ENCODE measurements at places on chromosomes 11 and 22.

GRCh38 chr11:18608376-18608775 is 8.8 kb downstream of the MISFA start:
- DNase-seq, result no peak

- peak; percentile 86 for DNase-seq
These were observed 42.5 kb downstream of the SNX19 start for GRCh38 chr11:130873761-130874160.

- DNase-seq, result no peak
These were observed 79.5 kb upstream of the SPON1 start for GRCh38 chr11:13883042-13883441.

DNA sequence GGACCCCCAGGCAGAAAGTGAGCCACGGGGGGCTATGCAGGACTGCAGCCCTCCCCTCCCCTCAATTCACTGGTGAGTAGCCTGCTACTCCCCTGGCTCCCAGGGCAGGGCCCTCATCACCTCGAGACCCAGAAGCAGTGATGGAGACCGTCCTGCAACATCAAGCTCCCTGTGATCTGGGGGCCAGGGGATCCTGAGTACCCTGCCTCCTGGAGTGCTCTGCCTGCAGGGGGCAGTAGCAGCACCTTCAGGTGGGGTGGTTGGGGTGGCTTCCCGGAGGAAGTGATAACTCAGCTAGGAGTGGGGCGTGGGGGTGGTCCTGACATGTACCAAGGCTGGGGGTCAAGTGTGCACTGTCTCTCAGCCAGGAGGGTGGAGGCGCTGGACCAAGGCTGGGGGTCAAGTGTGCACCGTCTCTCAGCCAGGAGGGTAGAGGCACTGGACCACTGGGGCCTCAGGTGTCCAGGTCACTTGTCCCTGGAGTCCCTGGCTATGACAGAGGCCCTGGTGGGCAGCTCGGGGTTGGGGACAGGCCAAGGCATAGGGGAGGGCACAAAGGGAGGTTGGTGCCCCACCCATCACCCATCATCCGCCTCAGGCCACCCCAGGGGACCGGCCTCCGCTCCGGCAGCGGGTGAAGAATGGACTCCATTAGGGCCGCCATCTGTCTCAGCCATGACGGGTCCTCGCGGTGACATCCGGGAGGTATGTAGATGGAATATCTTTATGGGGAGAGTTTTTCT is 9.4 kb downstream of the RTN4R start:
- DNase-seq, result no peak

DNA sequence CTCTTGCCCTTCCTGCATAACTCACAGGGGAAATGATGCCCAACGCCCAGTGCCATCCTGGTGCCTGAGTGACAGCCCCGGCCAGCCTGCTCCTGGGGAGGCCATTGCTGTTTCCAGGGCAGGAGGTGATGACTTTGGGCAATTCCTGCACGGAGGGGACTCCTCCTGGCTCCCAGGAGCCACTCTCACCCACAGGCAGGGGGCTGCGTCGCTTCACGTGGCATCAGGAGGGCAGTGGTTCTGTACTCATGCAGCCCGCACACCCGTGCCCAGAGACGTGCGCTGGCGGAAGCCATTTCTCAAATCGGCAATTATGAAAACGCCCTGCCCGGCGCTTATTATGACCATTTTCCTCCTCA is 272.3 kb downstream of the CTTN start:
- DNase-seq, result no peak

- no peak for DNase-seq
These were observed 55.0 kb downstream of the DYNC2H1 start for GRCh38 chr11:103164093-103164796.

DNA sequence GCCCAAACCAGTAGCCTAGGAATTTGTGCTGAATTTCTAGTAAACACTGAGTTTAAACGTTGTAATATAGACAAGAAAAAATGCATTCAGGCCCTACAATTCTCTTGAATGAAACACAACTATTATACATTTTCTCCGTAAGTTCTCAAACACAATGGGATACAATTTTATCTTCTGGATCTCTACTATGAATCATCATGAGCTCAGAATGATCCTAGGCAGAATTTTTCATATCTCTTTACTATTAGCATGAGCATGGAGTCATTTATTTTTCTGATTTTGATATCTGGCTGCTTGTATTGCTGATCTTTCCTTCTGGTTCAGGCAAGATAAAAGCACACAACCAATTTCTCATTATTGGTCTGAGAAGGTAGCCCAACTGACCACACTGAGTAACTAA is 1123.4 kb upstream of the RAG2 start:
- DNase-seq, result peak; percentile 47

DNA sequence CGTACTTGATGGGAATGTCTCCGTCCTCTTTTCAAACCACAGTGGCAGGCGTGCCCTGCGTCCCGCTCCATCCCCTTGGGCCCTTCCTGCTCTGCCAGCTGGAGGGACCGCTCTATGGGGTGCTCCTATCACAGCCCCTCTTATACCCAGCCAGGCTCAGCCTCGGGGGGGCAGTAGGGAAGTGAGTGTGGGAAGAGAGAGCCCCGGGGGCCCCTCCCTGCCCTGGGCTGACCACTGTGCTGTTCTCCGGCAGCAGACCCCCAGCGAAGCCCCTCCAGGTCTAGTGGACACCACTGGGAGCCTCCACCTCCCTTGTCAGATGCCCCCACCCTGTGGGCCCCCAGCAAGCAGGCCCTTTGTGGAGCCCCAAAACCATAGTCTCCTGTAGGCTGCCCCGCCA is 572.5 kb downstream of the BRD1 start:
- DNase-seq, result no peak

- peak; percentile 54 for DNase-seq
These were observed 32.4 kb downstream of the MCAM start for GRCh38 chr11:119284344-119285157.

- DNase-seq, result peak; percentile 19
These were observed 64.3 kb upstream of the RASD2 start for GRCh38 chr22:35476341-35476740.

Data from ELR (cell line).